T-helper 2 cell (primary cell): ENCODE measurements at places on chromosomes 4 and X.

DNA sequence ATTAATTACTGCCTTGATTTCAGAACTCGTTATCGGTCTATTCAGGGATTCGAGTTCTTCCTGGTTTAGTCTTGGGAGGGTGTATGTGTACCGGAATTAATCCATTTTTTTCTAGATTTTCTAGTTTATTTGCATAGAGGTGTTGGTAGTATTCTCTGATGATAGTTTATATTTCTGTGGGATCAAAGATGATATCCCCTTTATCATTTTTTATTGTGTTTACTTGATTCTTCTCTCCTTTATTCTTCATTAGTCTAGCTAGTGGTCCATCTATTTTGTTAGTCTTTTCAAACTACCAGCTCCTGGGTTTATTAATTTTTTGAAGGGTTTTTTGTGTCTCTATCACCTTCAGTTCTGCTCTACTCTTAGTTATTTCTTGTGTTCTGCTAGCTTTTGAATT lies 32.1 kb downstream of the CDX4 start:
- no peak for DNase-seq

DNA sequence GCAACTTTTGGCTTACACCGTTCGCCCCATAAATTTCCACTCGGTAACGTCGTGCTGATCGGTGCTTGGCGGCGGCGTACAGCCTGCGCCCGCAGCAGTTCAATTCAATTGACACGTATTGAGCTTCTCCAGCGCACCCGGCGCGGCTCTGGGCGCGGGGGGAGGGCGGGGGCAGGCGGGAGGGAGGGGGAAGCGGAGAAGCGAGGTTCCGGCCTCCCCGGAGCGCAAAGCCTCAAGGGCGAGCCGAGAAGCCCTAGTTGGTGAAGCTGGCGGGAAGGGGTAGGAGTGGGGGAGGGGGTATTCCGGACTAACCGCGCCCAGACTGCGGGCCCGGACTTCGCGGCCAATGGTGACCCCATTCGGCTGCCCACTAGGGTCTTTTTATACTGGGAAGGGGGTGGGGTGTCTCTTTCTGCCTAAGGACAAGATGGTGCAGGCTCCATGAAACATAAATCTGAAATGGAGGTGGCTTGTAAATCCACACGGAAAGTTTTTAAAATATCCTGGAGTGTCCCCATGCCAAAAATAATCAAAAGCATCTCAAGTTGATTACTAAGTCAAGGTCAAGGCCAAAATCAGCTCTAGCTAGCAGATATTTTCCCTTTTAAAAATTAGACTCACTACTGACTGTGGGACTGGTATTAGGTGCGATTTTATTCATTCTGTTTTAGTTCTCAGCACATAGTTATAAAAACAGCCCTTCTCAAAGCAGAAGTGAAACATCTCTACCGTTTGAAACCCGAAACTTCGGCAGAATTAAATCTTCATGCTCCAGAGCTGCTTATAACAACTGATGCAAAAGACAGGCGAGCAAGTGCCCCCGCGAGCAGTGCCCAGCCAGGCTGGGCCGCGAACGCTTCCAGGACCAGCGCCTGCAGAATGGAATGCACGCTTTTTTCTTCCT lies 1.5 kb upstream of the BCOR start:
- DNase-seq, result peak; percentile 33

DNA sequence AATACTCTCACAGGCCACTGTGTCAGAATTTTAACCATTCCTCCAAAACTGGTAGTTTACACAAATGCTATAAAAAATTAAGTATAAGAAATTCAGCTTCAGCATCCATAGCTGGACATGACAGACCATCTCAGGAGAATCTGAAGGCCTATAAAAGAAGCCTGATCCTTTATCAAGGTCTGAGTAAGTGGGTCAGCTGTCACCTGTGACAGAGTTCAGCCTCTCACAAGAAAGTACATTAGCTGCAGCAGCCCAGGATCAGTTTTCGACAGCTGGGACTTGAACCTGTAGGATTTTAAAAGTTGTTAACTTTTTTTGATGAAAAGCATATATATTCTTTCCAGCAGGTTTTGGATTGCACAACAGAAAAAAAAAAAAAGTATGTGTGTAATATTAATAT lies 60.7 kb downstream of the PPP3CA start:
- no peak for DNase-seq

DNA sequence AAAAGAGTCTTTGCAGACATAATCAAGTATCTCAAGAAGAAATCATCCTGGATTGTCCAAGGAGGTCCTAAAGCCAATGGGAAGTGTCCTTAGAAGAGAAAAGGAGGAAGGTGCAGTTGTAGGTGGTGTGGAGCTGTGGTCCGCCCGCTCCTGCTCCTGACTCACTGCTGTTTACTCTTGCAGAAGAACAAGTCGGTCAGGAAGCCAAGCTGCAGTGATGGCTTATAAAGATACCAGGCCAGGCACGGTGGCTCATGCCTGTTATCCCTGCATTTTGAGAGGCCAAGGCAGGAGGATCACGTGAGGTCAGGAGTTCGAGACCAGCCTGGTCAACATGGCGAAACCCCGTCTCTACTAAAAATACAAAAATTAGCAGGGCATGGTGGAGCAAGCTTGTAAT lies 66.4 kb upstream of the ATP6AP2 start:
- no peak for DNase-seq

- no peak for DNase-seq
Measured at GRCh38 chrX:120732461-120732860, 102.6 kb upstream of the C1GALT1C1 start.

GRCh38 chr4:159429693-159430035 lies 326.8 kb downstream of the RAPGEF2 start:
- no peak for DNase-seq

GRCh38 chr4:62133977-62134376 lies 933.9 kb downstream of the ADGRL3 start:
- DNase-seq, result no peak

- no peak for DNase-seq
Measured at GRCh38 chr4:105496899-105497298, 23.0 kb upstream of the PPA2 start.

- no peak for DNase-seq
Measured at GRCh38 chr4:6190486-6190885, 9.9 kb downstream of the JAKMIP1 start.

DNA sequence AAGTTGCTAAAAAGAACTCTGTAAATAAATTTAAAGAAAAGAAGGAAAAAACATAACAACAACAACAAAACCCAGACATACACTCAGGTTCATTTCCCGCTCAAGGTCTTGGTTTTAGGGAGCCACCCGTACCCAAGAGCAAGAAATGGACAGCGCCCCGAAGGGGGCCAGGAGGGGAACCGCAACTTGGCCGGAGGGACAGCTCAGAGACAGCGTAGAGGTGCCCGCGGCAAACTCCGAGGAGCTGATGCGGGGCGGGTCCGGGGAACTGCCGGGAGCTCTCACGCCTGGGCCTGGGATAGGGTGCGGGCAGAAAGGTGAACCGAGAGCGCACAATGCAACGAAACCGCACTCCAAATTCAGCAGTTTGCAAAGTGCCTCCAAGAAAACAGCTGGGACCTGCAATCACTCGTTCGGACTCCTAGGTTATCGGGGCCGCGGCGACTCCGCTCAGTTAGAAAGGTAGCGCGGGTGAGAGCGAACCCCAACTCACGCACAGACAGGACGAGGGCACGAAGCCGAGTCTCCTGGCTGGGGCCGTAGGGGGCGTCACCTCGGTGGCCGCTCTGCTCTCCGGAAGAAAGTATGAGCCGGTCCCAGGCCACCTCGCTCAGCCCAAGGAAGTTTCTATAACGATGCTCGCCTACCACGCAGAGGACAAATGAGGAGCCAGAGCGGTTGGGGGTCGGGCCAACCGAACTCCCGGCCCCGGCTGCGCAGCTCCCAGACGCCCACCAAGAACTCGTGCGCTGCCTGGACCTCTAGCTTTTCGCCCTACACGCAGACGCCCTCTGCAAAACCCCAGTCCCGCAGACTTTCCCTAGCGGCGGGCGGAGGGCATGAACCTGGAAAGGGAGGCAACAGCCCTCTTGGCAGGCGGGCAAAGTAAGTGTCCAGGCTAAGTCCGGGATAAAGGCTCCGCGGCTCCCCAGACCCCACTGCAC lies 1.4 kb downstream of the NDNF start:
- no peak for DNase-seq

DNA sequence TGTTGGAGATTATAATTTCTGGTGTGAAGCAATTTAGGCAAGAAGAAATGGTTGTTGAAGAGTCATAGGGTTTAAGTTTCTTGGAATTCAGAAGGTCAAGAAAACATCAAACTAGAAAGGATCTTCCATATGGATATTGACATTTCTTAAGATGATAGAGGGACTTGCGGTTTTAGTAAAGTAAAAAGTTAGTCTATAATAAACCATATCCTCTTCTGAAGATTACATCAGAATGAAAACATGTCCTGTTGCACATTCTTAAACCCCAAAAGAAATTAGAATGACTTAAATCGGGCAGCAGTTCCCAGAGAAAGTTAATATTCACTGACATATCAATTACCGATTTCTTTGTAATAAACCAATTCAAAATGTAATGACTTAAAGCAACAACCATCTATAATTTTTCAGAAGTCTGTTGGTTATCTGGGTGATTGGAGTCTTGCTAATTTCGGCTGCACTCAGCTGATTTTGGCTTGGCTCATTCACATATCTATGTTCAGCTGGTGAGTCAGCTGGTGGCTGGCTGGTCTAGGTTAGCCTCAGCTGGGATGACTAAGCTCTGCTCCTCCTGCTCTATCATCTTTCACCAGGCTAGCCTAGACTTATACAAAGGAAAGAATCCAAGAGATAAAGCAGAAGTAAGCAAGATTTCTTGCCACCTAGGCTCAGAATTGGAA lies 24.4 kb upstream of the DYNLT3 start:
- DNase-seq, result no peak

DNA sequence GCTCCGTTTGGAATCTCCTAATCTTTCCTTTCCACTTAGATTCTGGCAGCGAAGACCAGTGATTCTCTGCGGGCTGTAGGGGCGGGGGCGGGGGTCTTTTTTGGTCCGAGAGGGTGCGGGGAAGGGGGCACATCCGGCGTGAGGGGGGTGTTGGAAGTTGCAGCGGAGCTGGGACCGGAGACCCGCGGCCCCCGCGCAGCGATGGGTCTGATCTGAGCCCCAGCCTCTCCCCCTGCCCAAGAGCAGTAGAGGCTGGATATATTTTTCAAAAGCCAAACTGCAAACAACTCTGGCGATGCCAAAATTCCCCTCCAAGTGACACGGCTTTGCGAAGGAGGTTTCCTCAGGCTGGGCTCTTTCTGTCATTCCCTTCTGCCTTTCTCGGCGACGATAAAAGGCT lies 355 bp downstream of the GRID2 start:
- no peak for DNase-seq

DNA sequence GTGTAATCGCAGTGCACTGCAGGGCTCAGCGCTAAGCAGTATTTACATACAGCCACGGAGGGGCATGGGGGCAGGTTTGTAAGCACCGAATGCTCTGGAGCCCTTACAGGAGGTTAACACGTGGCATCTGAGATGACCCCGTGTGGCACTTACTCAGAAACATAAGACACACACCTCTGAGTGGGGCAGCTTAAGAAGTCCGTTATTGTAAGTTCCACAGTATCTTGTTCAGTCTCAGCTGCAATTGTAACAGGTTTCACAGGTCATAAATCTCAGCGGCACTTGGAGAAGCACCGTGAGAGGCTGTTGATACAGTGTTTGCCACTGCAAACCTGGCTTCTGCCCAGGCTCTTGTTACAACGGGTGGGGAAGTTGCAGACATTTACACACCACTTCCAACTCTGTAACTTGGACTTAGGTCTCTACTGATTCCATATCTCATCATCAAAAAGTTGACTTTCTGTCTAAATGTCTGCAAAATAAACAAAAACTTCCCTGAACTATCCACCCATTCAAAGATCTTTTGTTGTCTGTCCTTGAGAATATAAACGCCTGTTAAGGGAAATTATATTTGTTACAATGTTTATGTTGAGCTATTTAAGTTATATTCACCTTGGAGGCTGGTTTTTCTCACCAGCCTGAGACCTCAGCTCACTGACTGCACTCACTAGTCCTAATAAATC lies 10.3 kb downstream of the CPLX1 start:
- no peak for DNase-seq

- no peak for DNase-seq
Measured at GRCh38 chr4:94523617-94524016, 71.9 kb downstream of the PDLIM5 start.

DNA sequence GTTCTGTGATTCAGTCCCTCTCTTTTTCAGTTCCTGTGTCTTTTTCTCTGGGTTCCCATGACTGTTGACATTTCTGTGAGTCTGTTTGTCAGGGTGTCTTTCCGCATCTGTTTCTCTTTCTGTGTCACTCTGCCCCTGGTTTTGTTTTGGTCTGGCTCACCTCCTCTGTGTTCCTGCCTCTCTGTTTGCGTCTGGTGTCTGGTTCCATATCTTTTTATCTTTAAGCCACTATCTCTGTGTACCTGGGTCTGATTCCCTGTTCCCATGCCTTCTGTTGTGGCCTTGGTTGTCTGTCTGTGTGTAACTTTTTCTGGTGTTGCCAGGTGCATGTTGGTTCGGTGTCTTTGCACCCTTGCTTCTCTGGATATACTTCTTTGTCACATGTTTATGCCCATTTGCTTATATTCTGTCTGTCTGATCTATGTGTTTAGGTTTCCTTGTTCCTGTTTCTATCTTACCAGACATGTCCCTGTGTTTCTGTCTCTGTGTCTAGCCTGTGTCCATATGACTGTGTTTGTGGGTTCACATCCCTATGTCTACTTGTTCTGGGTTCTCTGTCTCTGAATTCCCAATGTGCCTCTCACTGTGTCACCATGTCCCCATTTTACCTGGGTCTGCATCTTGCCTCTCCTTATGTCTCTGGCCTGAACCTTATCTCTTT lies 50.2 kb downstream of the ITIH6 start:
- DNase-seq, result peak; percentile 10

GRCh38 chr4:102592256-102592655 lies 91.1 kb downstream of the NFKB1 start:
- DNase-seq, result no peak

- DNase-seq, result no peak
Measured at GRCh38 chr4:168694667-168695066, 197.8 kb downstream of the PALLD start.

GRCh38 chr4:5782829-5783476 lies 72.0 kb downstream of the EVC start:
- no peak for DNase-seq

DNA sequence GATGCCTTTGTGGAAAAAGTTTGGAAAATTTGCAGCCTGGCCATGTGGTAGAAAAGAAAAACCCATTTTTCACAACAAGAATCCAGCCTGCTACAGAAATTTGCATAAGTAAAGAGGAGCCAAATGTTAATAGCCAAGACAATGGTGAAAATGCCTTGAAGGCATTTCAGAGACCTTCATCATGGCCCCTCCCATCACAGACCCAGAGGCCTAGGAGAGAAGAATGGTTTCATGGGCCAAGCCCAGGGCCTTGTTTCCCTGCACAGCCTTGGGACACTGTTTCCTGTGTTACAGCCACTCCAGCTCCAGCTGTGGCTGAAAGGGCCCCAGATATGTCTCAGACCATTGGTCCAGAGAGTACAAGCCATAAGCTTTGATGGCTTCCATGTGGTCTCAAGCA lies 101.4 kb upstream of the LINC00632 start:
- no peak for DNase-seq
